ENCODE measurements at places on chromosomes 2 and 18.

GRCh38 chr18:77124452-77124922, 8.1 kb downstream of the MBP start:
- peak; percentile 40 for DNase-seq

DNA sequence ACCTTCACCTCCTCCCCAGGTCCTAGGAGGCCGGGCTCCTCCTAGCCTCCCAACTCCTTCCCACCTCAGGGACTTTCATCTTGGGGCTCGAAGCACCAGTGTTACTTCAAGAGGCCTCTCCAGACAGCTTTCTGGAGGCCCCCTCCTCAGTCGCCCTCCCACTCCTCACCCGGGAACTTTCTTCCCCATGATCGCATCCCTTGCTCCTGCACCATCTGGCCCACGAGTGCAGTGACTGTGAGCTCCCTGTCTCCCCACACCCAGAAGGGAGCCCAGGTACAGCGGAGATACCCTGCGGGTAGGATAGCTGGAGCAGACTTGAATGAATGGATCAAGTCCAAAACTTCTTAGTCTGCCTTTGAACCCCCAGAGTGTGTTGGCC, 6.1 kb downstream of the ERFE start:
- no peak for DNase-seq

GRCh38 chr2:241417626-241418025, 61.5 kb downstream of the FARP2 start:
- DNase-seq = no peak

DNA sequence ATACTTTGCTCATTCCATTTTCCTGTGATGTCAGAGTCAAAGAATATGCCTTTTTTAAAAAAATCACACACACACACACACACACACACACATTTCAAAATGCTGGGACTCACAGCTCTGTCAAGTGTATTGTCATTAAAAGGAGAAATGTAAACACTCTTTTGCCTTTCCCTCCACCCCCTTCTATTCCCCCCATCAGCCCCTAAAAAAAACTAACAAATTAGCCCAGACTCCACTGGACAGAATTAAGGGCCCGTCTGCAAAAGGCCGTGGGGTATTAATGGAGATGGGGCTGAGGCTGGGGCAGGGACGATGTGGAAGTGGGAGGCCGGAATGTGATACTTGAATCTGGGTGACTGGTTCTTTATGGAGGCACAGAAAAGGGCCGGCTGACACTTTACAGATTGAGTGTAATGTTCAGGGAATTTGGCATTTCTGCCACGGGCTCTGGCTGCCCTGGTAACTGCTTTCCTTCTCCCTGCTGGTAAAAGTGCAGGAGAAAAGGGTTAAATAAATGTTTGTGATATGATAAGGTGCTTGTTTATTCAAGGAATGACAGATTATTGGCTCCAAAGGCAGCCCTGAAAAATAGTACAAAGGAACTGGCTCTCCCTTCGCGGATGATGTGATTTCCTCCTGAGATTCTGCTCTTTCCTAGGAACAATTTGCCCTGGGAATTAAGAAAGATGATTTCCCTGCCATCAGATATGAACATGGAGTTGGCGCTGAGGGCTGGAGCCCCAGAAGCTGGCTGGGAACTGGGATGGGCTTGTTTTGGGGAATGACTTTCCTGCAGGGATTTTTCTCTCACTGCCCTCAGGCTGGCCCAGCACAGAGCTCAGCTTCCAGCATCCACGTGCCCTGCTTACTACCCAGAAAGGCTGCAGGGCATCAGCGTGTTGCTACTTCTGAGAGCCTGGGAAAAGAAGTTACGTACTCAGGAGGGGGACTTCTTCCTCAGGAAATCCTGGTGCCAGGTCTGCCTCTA, 52.8 kb upstream of the CTAGE1 start:
- DNase-seq = no peak

- DNase-seq = peak; percentile 33
Measured at GRCh38 chr2:183070942-183071844, 7.4 kb upstream of the DUSP19 start.

GRCh38 chr2:220096406-220096805, 469.0 kb downstream of the SLC4A3 start:
- no peak for DNase-seq

GRCh38 chr2:219560893-219561178, 10.5 kb downstream of the OBSL1 start:
- DNase-seq = no peak

- DNase-seq = no peak
Measured at GRCh38 chr2:79860228-79861058, 347.6 kb downstream of the CTNNA2 start.

GRCh38 chr2:196915507-196916189, 10.9 kb downstream of the PGAP1 start:
- DNase-seq = no peak

GRCh38 chr2:54088191-54088634, 27.2 kb upstream of the ACYP2 start:
- DNase-seq = no peak

- no peak for DNase-seq
Measured at GRCh38 chr2:36466135-36466534, 110.6 kb downstream of the CRIM1 start.

GRCh38 chr18:75797046-75797445, 369.5 kb upstream of the SMIM21 start:
- no peak for DNase-seq

DNA sequence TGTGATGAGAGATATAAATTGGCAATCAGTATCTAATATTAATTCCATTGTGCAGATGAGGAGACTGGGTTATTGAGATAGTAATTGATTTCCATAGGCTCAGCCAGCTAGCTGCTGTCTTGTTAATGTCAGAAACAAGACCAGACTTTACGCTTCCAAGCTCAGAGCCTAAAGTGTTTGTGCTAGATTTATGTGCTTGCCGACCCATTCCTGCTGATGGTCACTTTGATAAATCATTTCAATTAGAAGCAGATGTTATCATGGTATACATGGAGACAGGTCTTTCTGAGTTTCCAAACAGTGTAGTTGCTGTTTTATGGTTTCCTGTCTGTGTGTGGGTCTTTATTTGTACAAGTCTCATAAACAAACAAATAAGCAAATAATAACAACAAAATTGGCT, 92.8 kb downstream of the AQP4 start:
- DNase-seq = no peak

DNA sequence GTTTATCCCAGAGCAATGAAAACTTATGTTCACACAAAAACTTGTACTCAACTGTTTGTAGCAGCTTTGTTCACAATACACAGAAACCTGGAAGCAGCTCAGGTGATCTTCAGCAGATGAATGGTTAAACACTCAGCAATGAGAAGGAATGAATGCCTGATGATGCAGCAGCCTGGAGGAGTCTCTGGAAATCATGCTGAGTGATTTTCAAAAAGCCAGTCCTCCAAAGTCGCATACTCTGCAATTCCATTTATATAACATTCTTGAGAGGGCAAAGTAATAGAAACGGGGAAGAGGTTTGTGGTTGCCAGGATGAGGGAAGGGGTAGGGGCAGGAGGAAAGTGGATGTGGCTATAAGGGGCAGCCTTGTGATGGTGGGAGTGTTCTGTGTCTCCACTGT, 108.1 kb downstream of the CTIF start:
- DNase-seq = no peak

DNA sequence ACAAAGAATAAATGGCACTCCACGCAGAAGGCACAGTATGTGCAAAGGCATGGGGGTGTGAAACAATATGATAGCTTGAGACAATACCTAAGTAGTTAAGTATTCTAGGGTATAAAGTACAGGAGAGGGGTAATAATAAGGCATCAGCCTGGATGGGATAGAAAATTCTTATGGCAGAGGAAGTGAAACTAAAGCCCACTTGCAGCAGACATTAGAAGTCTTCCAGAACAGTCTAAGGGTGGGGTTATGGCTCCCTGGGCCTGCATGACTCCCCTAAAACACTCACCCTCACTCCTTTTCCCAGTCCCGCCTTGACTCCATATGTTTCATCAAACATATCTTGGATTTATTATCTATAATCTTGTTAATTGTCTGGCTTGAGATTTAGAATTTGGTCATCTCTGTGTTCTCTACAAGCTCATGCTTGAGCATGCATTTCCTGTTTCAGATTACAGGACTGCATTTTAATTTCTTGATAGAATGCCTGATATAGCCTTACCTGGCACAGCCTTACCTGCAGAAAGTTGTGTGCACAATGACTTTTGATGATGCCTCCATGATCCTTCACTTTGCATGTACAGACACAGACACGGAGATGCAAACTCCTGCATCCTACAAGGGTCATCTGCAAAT, 28.5 kb upstream of the TMBIM1 start:
- no peak for DNase-seq

DNA sequence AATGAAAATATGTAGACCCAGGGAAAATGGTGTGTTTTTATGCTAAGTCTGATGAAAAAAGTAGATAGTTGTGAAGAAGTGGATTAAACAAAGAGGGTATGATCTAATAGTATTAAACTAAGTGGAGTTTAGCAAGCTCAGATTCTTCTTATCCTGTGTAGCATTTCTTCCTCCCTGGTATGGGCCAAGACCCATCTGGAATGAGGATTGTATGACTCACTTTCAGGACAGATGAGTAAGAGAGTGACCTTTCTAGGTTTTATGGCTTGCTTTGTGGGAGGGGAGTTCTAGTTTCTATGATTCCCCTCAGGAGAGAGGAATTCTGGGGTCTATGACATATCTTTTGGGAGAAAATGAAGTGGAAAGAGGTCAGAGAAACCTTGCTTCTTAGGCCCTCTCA, 550.1 kb downstream of the SPAG16 start:
- no peak for DNase-seq

DNA sequence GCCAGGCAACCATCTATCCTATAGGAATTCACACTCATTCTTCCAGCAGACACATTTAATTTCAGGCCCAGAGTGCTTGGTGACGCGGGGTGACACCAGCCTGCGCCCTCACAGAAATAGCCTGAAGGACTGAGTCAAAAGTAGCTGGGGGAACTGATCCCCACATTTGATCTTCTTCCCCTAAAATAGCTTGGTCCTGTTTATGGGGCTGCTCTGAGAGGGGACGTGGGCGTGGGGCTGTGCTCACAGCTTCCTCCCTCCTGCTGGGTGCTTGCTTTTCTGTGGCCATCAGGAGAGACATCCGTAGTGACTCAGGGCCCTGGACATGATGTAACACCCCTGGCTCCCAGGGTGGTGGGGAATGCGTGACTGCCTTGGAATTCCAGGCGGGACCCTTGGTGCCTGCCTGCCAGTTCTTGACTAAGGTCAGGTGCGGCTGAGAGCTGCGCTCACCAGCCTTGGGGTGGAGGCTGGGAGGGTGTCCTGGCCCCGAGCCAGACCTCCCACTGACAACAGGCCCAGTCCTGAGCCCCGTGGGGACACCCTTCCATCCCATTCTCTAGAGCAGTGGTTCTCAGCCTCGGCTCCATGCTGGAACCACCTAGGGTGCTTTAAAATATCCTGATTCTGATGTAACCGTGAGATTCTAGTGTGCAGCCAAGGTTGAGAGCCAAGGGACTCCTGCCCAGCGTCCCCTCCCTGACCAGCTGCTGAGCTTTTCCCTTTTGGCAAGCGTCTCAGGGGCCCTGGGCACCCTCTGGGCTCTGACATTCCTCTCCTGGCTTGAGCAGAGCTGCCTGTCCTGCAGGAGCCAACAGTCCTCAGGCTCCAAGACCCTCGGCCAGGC, 47.4 kb upstream of the SMAD7 start:
- peak; percentile 97 for DNase-seq

DNA sequence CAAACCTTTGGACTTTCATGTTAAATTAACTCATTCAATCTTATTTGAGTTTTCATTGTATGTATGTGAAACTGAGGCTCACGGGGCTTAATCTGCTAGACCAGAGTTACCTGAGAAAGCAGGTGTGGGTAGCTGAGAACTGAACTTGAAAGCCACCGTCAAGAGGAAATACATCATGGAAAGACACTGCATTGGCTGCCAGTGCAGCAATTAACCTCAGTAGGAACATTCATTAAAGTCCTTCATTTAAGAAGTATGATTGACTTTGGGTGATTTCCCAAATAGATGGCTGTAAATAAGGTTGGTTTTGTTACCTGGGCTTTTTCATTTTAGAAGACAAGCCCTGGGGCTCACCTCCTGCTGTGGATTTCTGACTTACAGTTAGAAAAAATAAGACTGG, 36.5 kb upstream of the MGAT5 start:
- DNase-seq = no peak

- DNase-seq = no peak
Measured at GRCh38 chr2:3487028-3487425, 32.3 kb downstream of the ADI1 start.

DNA sequence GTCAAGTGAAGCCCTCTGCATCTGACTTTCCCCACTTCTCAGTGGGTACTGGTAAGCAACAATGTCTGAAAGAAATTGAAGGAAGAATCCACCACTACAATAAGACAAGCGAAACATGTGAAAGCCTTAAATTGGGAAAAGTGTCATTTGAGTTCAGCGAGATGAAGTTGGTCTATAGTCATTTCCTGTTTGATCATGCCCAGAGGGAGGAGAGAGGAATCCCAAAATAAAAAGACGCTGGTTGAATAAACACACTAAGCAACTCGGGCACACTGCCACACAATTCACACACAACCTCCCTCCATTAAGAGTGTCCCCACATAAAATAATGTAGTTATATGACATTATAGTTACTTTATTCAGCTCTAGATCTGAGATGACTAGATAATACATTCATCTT, 166.1 kb downstream of the CBLN2 start:
- DNase-seq = no peak

- DNase-seq = no peak
Measured at GRCh38 chr2:194566907-194567660, 1089.9 kb upstream of the SLC39A10 start.

DNA sequence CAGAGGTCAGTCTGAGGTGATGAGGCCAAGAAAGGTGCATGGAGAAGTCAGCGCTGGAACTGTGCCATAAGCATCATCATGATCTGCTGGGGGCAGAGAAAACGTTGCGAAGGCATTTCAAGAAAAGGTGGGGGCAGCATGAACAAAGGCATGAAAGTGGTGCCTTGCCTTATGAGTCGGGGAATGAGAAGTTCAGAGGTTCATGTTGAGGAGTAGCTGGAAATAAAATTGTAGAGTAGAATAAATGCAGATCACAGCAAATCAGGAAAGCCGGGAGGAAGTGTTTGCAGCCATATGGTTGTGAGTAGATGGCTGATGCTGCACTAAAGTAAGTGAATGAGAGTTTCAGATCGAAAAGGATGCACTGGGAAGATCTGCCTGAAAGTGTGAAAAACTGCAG, 72.1 kb upstream of the ARL5A start:
- DNase-seq = no peak

DNA sequence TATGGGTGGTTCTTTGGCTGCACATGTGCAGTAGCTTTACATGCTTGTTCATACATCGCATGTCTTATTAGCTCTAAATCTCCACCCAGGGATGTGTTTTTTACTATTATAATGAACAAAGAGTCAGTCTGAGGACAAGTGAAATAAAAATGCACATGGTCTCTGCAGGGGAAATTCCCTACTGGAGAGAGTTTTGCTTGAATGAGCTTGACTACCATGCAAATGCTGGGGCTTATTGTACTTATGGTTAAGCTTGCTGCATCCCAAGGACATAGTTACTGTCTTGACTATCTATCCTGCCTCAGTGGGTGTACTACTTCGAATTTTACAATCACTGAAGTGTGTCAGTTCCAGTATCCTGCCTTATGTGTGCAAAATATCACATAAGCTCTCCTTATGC, 362.7 kb downstream of the TDRD15 start:
- DNase-seq = no peak

- no peak for DNase-seq
Measured at GRCh38 chr2:136015699-136016098, 30.3 kb upstream of the DARS1 start.

Measured in suppressor macrophage treated with lipopolysaccharide for 1 hour (primary cell).